ENCODE measurements at places on chromosomes 7 and 10.

DNA sequence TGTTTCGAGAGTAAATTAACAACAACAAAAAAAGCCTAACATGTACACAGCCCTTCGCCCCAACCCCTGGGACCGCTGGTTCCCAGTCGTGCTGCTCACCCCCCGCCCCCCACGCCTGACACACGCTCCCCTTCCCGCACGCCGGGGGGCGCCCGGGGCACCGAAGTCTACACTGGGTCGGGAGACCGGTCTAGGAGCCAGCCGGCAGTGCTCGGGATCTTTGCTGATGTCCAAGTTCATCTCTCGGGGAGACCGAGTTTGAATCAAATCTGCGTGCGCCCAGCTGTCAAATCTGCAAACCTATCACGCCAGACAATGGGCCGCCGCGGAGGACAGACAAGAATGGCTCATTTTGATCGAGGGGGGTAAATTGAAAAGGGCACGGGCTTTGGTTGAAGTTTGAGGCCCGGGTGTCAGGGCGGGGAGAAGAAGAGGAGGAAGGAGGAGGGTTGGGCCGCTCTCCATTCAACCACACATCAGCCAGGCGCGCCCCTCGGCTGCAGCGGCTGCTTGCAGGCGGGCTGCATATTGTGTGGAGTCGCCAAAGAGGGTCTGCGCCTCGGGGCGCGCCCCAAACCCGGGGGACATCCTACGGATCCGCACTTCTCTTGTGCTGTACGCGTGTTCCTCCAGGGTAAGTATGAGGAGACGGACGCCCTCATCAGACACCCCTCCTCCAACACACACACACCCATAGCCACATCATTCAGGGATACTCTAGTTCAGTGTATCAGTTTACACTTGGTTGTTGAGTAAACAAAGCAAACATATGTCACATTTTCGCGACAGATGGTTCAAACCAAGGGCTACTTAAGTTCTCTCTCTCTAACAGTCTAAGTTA is 1.3 kb upstream of the GFRA1 start:
- DNase-seq, result no peak

DNA sequence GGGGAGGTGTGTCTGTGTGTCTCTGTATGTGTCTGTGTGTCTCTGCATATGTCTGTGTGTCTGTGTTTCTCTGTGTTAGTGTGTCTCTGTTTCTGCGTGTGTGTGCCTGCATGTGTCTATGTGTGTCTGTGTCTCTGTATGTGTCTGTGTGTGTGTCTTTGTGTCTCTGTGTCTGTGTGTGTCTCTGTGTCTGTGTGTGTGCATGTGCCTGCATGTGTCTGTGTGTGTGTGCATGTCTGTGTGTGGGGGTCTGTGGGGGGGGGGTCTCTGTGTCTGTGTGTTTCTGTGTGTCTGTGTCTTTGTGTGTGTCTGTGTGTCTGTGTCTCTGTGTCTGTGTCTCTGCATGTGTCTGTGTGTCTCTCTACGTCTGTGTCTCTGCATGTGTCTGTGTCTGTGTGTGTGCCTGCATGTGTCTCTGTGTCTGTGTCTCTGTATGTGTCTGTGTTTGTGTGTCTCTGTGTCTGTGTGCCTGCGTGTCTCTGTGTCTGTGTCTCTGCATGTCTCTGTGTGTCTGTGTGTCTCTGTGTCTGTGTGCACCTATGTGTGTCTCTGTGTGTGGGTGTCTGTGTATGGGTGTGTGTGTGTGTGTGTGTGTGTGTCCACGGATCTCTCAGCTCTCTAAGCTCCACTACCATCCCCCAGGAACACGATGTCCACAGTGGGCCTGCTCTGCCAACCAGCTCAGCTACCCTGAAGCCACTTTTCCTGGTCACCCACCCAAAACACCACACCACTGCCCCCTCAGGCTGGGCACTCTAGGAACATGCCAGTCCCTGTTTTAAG is 41.7 kb downstream of the RASGEF1A start:
- no peak for DNase-seq

- no peak for DNase-seq
Observed at GRCh38 chr7:15555381-15555859, 6.4 kb downstream of the AGMO start.

DNA sequence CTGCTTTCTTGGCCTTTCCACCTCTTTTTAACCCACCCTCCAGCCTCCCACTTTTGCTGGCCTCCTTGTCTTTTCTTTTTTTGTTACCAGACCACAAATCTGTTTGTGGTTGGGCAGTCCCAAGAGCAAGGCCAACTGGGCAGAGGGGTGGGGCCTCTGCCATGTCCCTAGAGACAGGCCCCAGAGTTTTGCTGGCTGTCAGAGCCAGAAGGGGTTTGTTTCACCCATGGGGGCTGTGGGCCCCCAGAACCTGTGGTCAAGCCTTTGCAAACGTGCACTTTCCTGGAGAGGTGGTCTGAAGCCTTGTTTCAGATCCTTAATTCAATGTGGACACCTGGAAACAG is 10.3 kb downstream of the ZMIZ1 start:
- DNase-seq, result no peak

- no peak for DNase-seq
Observed at GRCh38 chr7:2725178-2726105, 37.4 kb downstream of the AMZ1 start.

DNA sequence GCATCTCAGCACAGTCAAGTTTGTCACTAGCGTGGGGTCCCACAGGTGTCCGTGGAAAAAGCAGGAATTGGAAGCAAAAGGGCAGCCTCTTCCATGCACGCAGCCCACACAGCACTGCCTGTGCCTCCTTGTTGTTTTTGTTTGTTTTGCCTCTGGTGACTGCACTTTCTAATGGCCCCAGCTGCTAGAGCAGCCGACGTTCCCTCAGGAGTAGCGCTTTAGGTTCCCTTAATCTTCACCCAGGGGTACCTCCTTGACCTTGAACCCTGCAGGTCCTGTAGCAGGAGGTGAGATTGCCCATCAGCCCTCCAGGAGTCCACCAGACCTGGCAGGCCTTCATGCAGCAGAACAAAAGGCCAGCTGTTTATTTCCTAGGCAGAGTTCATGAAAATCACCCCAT is 210.1 kb downstream of the CACNB2 start:
- DNase-seq, result no peak

GRCh38 chr7:86942995-86943394 is 116.5 kb downstream of the ELAPOR2 start:
- no peak for DNase-seq

DNA sequence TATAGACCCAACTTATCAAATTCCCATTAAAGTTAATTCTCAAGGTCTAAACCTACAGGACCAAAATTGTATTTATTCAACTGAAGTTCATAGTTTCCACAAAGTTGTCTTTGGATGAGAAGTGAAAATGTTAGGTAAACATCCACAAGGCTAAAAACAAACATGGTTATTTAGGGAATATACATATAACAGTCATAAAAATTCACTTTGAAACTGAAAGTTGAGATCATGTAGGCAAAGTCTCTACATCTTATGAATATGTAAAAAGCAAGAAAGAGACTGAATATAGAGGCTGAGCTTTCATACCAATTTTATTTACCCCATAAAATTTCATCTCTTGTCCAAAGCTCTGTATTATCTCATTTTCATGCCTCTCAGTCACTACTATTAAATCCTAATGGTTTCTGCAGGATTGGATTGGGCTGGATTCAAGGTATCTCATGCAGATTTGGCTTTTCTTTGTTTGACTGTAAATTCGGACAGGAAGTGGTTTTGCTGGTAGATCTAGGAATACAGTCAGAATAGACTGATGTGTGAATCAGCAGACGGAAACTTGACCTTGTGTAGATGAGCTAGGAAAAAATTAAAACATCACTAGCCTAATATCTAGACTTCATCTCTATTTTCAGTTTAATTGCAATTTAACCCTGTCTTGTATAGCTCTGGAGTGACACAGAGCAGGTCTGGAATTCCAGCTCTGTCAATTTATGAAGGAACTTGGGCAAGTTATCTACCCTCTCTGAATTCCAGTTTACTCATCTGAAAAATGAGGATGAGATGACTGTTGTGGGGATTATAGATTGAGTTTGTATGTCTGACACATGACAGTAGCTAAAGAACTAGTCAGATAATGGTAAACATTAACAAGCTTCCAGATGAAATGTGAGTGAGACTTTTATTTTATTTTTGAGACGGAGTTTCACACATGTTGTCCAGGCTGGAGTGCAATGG is 27.3 kb upstream of the SKAP2 start:
- no peak for DNase-seq

GRCh38 chr10:119205894-119206602 is 1.3 kb upstream of the GRK5 start:
- no peak for DNase-seq

DNA sequence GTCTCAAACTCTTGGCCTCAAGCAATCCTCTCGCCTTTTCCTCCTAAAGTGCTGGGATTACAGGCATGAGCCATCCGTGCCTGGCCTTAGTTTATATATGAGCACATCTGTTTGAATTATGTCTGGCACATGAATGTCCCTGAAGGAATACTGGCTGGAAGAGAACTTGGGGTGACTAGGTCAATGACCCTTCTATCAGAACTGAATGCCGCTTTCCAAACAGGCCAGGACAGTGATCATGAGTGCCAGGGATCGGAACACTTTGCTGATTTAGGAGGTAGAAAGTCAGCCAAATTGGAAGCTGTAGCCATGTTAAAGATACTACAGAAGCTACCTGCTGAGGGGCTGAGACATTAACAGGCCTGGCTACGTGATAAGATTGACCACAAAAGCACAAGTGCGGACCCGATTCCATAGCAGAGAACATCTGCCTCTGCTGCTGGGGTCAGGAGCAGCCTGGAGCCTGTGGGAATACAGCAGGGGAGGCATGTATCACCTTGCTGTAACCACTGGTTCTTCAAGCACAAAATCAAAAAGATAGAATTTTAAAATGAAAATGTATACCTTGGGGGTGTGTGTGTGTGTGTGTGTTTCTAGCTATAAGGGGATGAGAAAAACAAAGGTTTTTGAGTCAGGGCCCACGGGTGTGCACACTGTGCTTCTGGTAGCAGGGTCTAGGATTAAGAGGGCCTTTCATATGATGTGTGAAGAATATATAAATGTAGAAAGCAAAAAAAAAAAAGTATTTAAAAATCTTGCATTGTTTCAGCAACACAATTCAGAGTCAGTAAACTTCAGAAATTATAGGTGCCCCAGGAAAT is 293.7 kb downstream of the BBS9 start:
- no peak for DNase-seq

GRCh38 chr10:110460111-110460809 is 37.4 kb upstream of the DUSP5 start:
- DNase-seq, result no peak

All from iPS DF 19.7 (cell line).